Endothelial cell (in vitro differentiated cells): ENCODE measurements at places on chromosomes 4 and X.

GRCh38 chrX:153889123-153889522 is 3.1 kb upstream of the L1CAM start:
- no peak for DNase-seq

DNA sequence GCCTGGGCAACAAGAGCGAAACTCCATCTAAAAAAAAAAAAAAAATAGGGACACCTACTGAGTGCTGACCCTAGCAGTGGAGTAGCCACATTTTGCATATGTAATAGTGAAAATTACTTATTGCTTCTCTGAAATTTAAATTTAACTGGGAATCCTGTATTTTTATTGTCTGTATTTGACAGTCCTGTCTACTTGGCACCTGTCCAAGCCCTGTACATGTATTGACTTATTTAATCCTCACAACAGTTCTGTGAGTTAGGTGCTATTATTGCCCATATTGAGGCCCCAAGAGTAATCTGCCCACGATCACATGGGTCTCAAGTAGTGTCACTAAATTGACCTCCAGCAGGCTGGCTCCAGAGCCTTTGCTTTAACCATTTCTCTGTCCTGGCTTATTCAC is 81.6 kb downstream of the WDR19 start:
- DNase-seq, result no peak

- DNase-seq, result no peak
Measured at GRCh38 chr4:87592124-87592523, 16.2 kb upstream of the DSPP start.

DNA sequence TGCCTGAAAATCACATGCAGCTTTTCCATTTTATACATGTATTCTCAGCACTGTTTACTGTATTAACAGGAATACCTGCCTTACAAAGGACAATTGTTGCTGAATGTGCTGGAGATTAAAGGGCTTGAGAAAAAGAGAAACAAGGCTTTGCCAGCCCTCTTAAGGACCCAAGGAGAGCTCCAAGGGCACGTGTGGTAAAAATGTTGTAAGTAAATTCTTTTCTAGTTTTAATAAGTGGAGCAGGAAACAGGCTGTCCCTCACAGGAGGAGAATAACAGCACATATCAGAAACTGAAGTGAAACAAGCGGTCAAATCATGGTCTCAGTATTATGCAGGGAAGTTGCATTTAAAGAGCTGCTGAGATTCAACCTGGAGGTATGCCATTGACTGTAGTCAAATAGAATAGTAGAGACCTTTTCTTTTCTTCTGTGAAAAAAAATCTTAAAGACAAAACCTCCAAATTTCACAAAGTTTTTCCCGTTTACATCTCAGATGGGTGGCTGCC is 18.5 kb downstream of the IGFBP7 start:
- DNase-seq, result no peak
